ENCODE measurements at places on chromosomes 4 and X.

DNA sequence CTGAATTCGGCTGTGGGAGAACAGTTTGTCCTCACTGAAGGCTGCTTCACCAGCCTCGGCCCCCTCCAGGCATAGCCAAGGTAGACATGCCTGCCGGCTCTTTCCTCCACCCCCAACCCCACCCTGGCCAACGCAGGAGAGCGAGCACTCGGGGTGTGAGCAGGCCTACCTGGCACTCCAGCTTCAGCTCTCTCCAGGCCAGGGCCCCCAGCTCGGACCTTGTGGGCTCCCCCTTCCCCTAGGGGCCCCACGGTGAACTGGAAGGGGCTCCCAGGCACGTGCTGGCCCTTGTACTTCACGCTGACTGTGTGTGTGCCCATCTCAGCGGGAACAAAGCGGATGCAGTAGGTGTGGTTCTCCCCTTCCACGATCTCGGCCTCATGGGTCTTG is 22.4 kb downstream of the FLNA start:
- no peak for DNase-seq

GRCh38 chr4:152776352-152776751 is 3.2 kb downstream of the TIGD4 start:
- no peak for DNase-seq

DNA sequence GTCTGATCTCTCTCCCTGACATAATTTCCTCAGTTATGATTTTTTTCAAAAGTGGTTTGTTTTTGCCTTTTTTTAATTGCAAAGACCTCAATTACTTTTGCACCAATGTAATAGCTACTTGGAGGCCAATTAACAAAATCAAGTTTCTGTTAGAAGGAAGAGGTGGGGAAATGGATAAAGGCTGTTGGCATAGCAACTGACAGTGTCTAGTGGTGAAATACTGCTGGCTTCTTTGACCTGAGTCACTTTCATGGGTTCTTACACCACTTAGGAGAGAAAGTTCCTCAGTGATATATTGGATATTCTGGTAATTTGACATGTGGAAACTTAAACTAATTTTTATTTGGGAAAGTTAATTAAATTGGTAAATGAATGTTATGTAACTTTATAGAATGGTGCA is 26.5 kb upstream of the ATP8A1 start:
- DNase-seq: no peak

- no peak for DNase-seq
Measured at GRCh38 chr4:19657856-19658255, 593.8 kb upstream of the SLIT2 start.

- DNase-seq: no peak
Measured at GRCh38 chr4:8427761-8428287, 12.7 kb downstream of the ACOX3 start.

DNA sequence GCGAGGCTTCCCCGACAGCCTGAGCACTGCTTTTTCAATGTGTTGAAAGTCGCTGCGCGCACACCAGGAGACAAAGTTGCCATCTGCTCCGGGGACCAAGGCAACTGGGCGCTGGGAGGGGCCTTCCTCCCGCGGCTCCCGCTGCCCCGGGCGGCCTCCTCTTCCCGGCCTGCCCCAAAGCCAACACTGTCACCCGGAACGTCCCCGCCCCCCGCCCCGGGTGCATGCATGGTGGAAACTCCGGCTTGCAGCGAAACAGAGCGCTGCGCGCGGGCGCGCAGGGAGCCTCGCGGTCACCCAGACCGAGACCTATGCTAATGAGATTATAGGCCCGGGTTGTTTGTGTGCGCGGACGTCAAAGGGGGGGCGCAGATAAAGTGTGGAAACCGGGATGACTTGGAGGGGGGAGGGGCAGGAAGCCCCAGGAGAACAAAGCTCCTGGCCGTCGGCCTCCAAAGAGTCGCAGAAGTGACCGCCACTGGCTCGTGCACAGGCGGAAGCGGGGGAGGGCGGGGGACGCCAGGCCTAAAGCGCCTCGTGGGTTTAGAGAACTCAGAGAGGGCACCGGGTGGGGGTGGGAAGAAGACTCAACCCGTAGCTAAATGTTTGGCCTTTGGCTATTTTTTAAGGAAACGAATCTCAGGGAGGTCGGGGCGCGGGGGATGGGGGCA is 88.8 kb downstream of the BCOR start:
- no peak for DNase-seq

DNA sequence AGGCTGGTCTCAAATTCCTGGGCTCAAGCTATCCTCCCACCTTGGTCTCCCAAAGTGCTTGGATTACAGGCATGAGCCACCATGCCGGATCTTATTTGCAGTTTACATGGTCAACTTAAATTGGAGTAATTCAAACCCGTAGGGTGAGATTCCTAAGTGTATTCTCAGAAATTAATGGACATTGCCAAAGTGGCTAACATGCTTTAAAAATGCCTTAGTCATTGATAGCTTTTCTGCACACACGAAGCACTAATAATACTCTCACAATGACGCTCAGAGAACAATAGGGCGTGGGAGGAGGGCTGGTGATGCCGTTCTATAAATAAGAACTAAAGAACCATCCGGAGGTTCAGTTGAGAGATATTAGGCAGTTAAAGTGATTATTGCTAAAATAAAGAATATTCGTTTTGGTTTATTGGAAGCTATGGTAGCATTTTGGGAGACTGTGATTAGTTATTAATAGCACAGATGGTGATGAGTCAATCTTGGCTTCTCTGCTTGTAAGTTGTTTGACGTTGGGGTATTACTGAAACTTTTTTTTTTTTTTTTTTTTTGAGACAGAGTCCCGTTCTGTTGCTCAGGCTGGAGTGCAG is 79.1 kb downstream of the TRAPPC11 start:
- no peak for DNase-seq

- no peak for DNase-seq
Measured at GRCh38 chrX:1941321-1941720, 326.5 kb downstream of the ASMT start.

- no peak for DNase-seq
Measured at GRCh38 chr4:40193016-40193571, 3.7 kb upstream of the RHOH start.

DNA sequence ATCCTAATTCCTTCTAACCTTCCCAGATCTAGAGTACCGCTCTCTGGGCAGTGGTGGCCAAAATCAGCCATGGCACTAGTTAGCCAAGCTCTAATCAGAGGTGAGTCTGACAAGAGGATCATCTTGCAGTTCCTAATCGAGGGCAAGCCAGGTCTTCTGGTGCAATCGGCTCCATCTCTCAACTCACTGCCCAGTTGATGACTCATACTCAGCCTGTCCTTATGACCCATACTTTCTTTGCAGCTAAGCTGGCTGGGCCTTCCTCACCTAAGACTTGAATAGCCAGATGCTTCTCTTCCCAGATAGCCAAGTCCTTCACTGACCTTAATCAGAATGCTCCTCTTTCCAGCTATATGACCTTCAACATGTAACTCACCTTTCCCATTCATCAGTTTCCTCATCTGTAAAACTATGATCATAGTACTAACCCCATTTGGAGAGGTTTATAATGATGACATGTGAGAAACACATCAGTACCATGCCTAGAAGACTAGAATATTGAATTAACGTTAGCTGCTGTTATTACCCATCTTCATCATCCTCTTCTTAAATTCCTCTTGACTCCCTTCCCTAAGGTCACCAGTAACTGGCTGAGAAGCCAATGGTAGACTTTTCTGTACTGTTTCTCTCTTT is 57.1 kb downstream of the RELL1 start:
- DNase-seq: no peak

- no peak for DNase-seq
Measured at GRCh38 chr4:155430895-155431795, 54.4 kb upstream of the MAP9 start.

DNA sequence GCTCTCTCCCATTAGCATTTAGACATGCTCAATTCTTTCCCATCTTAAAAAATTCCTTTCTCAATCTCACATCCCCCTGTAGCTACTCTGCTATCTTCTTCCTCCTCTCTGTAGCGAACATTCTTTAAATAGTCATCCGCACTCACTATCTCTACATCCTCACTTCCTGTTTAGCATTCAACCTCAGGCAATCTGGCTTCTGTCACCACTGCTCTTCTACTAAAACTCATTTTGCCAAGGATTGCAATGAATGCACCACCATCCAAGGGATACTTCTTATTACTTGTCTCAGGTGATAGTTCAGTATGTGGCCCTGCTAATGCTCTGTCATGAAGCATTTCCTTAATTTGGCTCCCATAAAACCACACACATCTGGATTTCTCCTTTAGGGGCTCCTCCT is 10.9 kb upstream of the TET2 start:
- no peak for DNase-seq

DNA sequence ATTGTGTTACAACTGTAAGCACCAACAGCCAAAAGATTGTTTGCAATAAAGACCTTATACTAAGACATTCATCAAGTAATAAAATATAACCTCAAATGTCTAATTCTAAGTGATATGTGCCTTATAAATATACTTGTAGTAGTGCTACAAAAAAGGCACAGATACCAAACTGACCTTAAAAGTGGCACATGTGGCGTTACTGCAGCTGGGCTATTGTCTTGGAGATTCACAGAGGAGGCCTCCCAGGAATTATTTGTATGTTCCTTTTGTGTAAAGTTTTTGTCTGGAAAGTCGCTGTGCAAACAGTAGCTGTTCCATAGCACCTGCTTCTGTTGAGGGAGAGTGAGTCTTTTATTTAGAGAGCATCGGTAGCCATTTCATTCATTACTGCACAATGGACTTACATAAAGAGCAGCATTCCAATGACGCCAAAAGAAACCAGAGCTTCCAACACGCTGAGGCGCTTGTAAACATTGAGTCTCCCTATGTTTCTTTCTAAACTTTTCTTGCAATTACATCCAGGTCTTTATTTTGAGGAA is 143.7 kb downstream of the RPA4 start:
- no peak for DNase-seq

DNA sequence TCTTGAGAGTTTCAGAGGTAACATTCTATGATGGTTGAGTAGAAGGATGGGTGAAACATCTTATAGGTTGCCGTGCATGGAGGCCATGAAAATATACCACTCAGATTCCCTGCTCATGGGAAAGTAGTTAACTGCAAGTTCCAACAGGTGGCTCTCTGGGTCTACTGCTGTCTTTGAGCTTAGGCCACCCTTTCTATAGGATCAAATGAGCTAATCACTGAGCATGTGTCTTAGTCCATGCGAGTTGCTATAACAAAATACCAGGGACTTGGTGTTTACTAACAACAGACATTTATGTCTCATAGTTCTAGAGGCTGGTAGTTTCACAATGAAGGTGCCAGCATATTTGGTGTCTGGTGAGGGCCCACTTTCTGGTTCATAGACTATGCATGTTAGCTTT is 144.8 kb upstream of the UNC5C start:
- DNase-seq: no peak

DNA sequence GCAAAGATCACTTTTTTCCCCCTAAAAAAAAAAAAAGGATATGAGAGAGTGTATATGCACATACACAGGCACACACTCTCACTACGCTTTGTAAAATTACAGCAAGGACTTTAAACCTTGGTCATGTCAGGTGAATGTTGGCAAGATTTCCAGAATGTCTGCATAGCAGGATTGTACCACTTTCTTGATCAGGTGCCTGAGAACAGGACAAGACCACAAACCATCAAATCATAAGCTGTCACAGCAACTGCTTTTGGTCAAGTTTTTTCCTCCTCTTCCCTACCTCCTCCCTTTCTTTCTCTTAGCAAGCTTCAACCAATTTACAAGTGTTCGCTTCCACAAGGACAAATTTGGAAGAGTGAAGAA is 15.3 kb downstream of the PPARGC1A start:
- DNase-seq: no peak

- no peak for DNase-seq
Measured at GRCh38 chr4:52197306-52197705, 146.2 kb downstream of the SPATA18 start.

DNA sequence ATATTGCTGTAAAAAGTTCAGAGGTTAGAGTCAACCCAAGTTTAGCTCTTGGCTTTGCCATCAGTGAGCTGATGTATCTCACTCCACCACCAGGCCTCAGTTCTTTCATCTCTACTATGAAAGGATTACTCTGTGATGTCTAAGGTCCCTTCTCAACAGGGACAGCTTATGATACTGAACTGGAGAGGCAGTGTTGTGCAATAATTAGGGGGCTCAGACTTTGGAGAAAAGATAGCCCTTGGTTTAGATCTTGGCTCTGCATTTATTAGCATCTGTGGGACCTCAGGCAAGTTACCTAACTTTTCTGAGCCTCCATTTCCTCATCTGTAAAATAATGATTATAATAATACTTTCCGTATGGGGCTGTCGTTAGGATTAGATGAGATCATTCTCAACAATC is 89.0 kb downstream of the COL4A6 start:
- no peak for DNase-seq

DNA sequence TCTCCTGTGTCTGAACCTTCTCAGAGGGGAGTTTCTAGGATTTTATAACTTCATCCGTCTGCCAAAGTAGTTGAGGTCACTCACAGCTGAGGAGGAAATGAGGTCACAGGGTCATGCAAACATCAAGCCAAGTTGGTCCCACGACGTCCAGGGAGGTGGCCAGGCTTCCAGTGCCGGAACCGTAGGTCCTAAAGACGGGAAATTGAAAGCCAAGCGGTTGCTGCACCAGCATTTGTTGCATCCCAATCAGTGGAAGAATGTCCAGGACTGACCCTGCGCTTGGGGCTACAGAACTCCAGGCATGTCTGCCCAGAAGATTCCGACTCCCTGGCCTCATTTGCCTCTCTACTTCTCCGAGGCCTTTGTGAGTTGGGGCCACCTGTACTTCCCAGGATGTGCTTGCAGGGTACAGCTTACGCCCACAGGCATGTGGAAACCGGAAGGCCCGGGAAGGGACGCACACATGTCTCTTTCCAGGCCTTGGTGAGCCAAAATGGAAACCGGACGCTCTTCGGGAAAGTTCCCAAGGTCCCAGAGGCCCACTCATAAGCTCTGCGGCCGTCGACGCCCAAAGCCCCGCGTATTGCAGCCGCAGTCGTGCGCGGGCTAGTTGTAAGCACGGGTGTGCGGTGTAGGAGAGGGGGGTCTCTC is 9.3 kb downstream of the PRDM8 start:
- no peak for DNase-seq

DNA sequence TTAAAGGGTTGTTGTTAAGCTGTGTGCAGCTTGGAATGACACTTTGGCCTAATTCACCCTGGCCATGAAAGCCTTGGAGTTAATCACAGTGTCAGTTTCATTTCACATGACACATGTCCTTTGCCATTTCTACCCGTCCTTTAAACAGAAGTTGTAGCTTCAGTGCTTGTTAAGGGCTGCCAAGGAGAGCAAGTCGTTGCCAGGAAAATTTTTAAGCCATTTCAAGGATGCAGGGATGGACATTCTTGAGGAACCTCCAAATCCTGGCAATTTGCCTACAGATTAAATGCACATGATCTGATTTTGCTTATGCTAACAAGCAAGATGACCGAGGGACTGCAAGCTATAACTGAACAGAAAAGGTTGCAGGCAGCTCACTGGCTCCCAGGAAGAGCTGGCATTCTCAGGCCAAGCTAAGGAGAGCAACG is 40.5 kb downstream of the SETD7 start:
- no peak for DNase-seq

- DNase-seq: no peak
Measured at GRCh38 chr4:189600718-189601435, 339.8 kb upstream of the FRG1 start.

DNA sequence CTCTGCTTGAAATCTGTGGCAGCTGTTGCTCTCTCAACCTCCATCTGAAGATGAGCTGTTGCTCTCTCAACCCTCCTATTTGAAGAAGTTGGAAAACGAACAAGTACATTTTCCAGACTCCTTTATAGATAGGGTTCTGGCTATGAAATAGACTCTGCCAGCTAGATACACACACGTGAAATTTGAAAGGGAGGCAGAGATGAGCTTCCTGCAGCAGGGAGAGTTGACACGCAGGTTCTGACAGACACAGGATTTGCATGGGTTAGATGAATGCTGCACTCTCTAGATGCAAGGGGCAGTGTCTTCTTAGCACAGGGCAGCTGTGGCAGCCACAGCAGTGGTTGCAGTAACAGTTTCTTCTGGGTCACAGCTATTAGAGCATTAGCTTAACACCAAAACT is 8.0 kb upstream of the PYURF start:
- DNase-seq: no peak

Data from stimulated activated CD4-positive, alpha-beta T cell treated with anti-CD3 and anti-CD28 coated beads, TNF-alpha, amount 100 ng/mL, for 4 hours (primary cell).